A549 treated with Mapracorat at 1 μM for 4 hours (cell line): ENCODE measurements at places on chromosomes 6 and 20. TPM values are rescaled to one million over a fixed set of nuclear protein-coding genes. Genes with fewer than 3 reads are reported as not detected.

Gene GPX5
- not detected in 5 replicates for total RNA-seq

Gene DPPA5
- not detected in 5 replicates for total RNA-seq

Gene SDHAF4
- 2.9 to 5.4 TPM (median 4.1 TPM) in 5 replicates for total RNA-seq

Gene LCA5
- total RNA-seq = 0.37 to 0.85 TPM (median 0.69 TPM) in 5 replicates

Gene BMP5
- total RNA-seq = 0.04 TPM in 1 of 5 replicates, not detected in the others

Gene TTPAL
- total RNA-seq = 13.6 to 16.8 TPM (median 16.1 TPM) in 5 replicates

Gene PRL
- not detected in 5 replicates for total RNA-seq

Gene NDUFAF4
- 35.6 to 49.6 TPM (median 48.3 TPM) in 5 replicates for total RNA-seq

Gene FAXC
- total RNA-seq = 5.9 to 8.9 TPM (median 6.6 TPM) in 5 replicates

Gene CLPSL1
- total RNA-seq = not detected in 5 replicates

Gene PPT2
- 7.4 to 9.2 TPM (median 7.7 TPM) in 5 replicates for total RNA-seq

Gene IRF4
- total RNA-seq = 0.21 to 0.46 TPM (median 0.34 TPM) in 5 replicates

Gene COL20A1
- total RNA-seq = 0.30 to 1.4 TPM (median 0.95 TPM) in 5 replicates

Gene OLIG3
- not detected in 5 replicates for total RNA-seq

Gene SLC12A5
- 13.5 to 17.2 TPM (median 14.0 TPM) in 5 replicates for total RNA-seq

Gene RIMS4
- total RNA-seq = 1.3 to 2.0 TPM (median 1.6 TPM) in 5 replicates

Gene TMEM30A
- total RNA-seq = 30.7 to 44.4 TPM (median 41.0 TPM) in 5 replicates

Gene SMIM26
- 115 to 163 TPM (median 128 TPM) in 5 replicates for total RNA-seq

Gene CDS2
- total RNA-seq = 51.8 to 67.8 TPM (median 60.6 TPM) in 5 replicates

Gene ILRUN
- total RNA-seq = 30.3 to 34.7 TPM (median 31.7 TPM) in 5 replicates

Gene BPIFB1
- total RNA-seq = 0.10 to 0.17 TPM in 2 of 5 replicates, not detected in the others

Gene NOX3
- total RNA-seq = not detected in 5 replicates

Gene TRIM10
- total RNA-seq = not detected in 5 replicates

Gene CYP24A1
- 91.5 to 166 TPM (median 140 TPM) in 5 replicates for total RNA-seq

Gene MYT1
- total RNA-seq = 0.07 to 0.71 TPM (median 0.20 TPM) in 5 replicates

Gene PTPRT
- not detected in 5 replicates for total RNA-seq

Gene GSTA1
- total RNA-seq = not detected in 5 replicates

Gene ARG1
- not detected in 5 replicates for total RNA-seq

Gene PDE7B
- 0.66 to 0.92 TPM (median 0.70 TPM) in 5 replicates for total RNA-seq

Gene B3GAT2
- 0.02 to 0.06 TPM (median 0.06 TPM) in 3 of 5 replicates, not detected in the others for total RNA-seq

Gene ACSS1
- 11.5 to 17.1 TPM (median 15.7 TPM) in 5 replicates for total RNA-seq

Gene UST
- 3.5 to 4.7 TPM (median 3.9 TPM) in 5 replicates for total RNA-seq

Gene ZBTB22
- 2.3 to 4.2 TPM (median 3.1 TPM) in 5 replicates for total RNA-seq

Gene FLRT3
- total RNA-seq = 1.6 to 2.2 TPM (median 1.8 TPM) in 5 replicates

Gene GTSF1L
- not detected in 5 replicates for total RNA-seq

Gene IMPG1
- not detected in 5 replicates for total RNA-seq

Gene FHL5
- total RNA-seq = not detected in 5 replicates

Gene ARMC2
- total RNA-seq = 1.7 to 3.2 TPM (median 2.2 TPM) in 5 replicates
